ENCODE measurements at places on chromosomes 3 and 15.
A peak's percentile ranks its signal among the peaks of the same experiment; 100 is the strongest.

GRCh38 chr3:61522626-61523025 is 38.7 kb upstream of the PTPRG start:
- no peak for DNase-seq

DNA sequence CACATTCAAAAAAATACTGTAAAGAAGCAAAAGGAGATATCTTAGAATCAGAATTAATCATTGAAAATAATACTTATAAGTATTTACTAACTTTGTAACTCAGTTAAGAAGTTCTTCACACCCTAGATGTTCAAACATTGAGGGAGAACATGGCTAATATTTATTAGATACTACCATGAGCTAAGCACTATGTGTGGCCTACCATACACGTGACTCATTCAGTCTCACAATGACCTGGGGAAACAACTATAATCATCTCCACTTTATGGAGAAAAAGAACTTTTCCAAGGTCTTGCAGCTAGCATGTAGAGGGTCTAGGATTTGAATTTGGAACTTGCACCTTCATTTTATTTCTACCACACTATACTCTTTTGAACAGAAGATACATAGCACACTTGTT is 361.9 kb upstream of the CFAP20DC start:
- peak; percentile 49 for DNase-seq

DNA sequence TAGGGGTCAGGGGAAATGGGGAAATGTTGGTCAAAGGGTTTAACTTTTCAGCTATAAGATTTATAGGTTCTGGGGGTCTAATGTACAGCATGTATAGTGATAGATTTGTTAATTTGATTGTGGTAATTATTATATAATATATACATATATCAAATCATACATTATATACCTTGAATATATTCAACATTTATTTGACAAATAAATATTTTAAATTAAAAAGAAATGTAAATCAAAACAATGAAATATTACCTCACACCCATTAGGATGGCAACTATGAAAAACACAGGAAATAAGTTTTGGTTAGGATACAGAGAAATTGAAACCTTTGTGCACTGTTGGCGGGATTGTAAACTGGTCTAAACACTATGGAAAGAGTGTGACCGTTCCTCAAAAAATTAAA is 85.0 kb upstream of the SLCO2A1 start:
- DNase-seq = no peak

DNA sequence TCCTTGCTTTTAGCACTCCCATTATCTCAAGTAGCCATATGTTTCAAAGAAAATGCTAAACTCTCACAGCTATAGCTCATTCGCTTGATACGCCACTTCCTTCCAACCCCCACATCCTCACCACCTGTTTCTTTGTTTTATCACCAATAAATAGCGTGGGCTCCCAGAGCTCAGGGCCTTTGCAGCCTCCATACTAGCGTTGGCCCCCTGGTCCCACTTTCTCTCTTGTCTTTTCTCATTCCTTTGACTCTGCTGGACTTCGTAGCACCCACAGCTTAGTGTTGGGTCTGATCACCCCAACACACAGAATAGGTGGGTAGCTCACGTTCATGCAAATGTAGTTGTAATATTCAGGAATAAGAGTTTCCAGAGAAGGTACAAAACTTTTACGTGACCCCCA is 4.1 kb upstream of the GPD1L start:
- DNase-seq = no peak

GRCh38 chr15:70605606-70606410 is 157.6 kb downstream of the UACA start:
- DNase-seq = no peak

DNA sequence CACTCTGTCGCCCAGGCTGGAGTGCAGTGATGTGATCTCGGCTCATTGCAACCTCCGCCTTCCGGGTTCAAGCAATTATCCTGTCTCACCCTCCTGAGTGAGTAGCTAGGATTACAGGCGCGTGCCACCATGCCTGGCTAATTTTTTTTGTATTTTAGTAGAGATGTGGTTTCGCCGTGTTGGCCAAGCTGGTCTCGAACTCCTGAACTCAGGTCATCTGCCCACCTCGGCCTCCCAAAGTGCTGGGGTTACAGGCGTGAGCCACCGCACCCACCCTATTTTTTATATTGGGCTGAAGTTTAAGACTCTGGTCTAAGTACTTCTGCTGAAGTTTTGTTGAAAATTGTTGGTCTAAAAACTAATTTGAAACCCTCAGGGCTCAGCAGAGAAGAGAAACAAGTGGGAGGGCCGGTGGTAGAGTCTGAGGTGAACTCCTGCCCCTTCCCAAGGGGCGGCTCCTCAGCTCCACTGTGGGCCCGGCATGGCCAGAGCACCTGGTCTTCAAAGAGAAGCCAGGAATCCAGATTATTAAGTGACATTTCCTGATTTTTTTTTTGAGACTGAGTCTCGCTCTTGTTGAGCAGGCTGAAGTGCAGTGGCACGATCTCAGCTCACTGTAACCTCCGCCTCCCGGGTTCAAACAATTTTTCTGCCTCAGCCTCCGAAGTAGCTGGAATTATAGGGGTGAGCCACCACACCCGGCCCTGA is 4.0 kb downstream of the HDAC11 start:
- no peak for DNase-seq

- no peak for DNase-seq
These were observed 171.9 kb downstream of the CACNA2D3 start for GRCh38 chr3:54294214-54294613.
